Astrocyte of the cerebellum (primary cell): ENCODE measurements at places on chromosomes 11 and 22.
A peak's percentile ranks its signal among the peaks of the same experiment; 100 is the strongest.

DNA sequence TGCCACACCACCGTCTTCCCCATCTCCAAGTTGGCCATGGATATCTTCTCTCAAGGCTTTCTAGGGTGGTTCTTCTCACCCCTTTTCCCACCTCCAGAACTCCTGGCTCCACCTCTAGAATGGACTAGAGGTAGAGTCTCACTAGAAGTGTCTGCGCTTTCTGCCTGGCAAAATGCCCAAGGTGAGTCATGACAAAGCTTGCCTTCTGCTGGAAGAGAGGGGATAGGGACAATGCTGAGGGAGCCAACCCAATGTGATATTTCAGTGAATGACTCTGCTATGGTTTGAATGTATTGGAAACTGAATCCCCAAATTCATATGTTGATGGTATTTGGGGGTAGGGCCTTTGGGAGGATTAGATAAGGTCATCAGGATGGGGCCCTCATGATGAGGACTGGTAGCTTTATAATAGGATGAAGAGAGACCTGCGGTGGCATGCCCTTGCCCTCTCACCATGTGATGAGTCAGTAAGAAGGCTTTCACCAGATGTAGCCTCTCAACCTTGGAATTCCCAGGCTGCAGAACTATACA lies 4.1 kb upstream of the CD82 start:
- DNase-seq = no peak

- DNase-seq = no peak
Measured at GRCh38 chr11:130964058-130964792, 47.9 kb upstream of the SNX19 start.

GRCh38 chr11:132028380-132029240 lies 658.2 kb downstream of the NTM start:
- peak; percentile 34 for DNase-seq

DNA sequence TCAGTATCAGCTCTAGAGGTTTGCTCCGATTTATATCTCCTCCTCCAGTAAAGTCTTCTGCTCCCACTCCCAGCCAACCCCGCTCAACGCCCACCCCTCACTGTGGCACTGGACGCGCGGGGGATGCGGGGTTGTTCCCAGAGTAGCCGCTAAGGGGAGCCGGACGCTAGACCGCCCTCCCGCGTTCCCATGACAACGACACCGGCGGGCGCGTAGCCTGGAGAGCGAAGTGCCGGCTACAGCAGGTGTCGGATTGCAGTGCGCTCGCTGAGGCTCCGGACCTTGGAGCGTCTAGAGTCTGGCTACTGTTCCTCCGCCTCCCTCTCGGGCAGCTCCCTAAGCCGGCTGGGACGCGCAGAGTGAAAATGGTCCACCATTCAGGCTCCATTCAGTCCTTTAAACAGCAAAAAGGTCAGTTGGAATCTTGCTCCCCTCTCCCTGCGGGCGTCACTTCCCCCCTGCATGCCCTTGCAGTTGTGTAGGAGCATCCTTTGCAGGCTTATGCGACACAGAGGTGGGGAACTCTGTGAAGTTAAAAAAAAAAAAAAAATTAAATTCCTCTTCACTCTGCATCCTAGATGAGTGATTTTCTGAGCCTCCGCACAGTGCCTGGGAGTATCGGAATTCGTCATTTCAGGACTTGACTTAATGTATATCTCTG lies at the start of gene ANO3:
TSS of gene ANO3 (plus strand) at position 220 of the 661 bp plus-strand sequence. CDS start at position 366, 146 bp downstream.
- DNase-seq = peak; percentile 84

DNA sequence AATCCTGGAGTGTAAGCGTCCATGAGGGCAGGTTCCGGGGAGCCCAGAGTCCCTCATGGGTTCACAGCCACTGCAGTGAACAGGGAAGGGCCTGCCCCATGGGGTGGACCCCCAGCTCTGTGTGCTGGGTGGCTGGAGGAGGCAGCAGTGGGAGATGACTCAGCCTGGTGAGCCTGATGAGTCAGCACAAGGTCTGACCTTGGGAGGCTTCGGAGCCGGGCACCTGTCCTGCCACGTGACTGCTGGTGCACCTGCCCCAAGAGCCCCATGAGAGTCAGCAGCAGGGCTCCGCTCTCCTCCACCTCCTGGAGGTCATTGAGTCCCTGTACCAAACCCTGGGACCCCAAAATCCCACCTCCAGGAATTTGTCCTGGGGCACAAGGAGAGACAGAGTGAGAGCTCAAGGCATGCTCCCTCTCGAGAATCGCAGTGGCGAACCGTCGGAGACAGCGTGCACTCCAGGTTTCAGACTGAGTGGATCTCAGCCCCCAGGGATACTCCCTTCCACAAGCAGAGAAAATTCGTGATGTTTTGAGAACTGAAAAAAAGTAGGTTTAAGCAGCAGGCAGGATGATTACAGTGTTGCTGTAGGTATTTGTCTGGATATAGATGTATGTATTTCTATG lies 1221.7 kb downstream of the BRD1 start:
- DNase-seq = no peak

GRCh38 chr11:47289856-47290255 lies 19.9 kb downstream of the MADD start:
- no peak for DNase-seq

DNA sequence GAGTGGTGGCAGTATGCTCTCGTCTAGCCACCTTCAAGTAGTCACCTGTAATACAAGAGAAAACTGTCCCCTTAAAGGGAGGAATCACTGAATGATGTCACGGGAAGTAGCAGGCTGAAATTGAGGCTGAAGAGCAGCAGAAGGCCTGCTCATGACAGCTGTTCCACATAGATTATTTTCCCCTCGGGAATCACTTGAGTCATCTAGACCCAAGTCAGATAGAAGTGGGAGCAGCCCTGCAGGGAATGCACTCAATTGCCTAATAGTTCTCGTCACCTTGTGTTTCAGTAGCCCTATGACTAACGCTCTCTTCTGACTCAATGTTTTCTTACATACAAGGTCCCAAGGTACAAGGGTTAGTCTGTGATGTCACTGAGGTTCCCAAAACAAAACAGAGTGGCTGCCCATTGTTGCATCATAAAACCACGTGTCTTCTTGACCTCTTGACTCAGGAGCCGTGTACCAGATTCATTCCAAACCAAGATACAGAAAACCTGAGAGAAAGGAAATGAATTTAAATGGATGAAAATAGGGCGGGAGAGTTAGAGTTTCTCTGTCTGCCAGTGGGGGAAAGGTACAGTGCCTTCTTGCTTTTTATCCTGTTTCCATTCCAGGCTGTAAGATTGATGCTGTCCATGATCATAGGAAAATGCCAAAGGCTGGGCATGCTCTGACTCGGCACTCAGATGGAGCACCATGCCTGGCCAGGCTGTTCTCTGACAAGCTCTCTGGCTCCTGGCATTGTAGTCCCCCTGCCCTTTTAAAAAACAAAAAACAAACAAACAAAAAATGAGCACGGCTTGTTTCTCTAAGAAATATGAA lies 21.6 kb upstream of the C11orf96 start:
- peak; percentile 98 for DNase-seq

GRCh38 chr11:86244063-86244521 lies 461 bp upstream of the EED start:
- DNase-seq = peak; percentile 77

DNA sequence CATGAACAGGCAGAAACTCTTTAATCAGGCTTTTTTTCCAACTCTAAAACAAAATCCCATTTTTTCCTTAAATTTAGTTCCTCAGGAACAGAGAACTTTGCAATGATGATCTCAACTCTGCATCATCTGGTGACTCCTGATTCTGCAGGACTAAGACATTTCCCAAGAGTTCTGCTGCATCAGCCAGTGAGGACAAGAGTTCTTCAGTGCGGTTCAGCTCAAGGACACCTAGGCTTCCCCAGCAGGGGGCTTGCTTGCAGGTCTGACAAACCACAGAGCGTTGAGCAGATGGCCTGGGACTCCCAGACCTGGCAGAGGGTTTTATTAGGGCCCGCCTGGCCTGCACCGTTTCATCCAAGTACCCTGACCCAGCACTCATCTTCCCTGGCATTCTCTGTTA lies 6.4 kb downstream of the CDCA5 start:
- no peak for DNase-seq

DNA sequence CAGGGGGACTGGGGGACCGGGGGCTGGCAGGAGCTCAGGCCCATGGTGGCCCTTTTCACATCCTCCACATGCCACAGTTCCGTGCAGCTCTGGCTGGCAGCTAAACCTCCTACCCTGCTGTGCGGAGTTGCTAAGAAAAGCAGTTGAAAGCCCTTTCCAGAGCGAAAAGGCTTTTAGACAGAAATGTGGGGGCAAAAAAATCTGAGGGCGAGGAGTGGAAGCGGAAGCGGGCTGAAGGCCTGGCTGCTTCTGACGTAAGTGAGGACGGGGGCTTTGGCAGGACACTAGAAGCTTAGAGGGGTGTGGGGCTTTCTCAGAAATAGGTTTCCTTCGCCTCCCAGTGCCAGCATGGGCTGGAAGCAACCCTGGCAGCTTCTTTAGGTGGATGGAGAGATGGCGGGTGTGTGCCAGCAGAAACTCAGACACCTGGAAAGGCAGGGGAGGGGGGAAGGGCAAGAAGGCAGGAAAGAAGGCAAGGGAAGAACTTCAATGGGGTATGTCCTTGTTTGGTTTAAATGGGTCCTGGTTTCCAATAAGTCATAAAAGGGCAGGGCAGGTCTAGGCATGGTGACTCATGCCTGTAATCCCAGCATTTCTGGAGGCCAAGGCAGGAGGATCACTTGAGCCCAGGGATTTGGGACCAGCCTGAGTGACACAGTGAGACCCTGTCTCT lies 11.2 kb upstream of the DGKZ start:
- peak; percentile 11 for DNase-seq

DNA sequence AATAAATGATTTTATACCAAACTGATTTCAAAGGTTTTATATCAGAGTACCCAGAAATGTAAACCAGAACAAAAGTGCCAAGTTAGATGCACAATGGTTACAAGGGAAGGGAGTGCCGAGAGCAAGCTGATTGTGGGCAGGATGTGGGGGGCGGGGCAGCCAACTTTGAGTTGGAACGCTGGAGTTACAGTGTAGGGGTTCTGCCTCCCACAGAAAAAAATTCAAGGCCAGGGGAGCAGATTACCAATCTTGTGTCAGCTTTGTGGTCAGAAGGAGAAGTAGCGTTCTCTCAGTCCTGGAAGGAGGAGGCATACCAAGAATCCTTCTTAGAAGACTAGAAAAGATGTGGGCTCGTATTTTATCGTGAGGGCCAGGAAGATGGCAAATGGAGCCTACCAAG lies 15.9 kb upstream of the POU2AF2 start:
- no peak for DNase-seq

- no peak for DNase-seq
Measured at GRCh38 chr11:37972691-37973090, 1374.7 kb upstream of the RAG2 start.

- peak; percentile 27 for DNase-seq
Measured at GRCh38 chr22:41532908-41533825, 11.1 kb downstream of the POLR3H start.

DNA sequence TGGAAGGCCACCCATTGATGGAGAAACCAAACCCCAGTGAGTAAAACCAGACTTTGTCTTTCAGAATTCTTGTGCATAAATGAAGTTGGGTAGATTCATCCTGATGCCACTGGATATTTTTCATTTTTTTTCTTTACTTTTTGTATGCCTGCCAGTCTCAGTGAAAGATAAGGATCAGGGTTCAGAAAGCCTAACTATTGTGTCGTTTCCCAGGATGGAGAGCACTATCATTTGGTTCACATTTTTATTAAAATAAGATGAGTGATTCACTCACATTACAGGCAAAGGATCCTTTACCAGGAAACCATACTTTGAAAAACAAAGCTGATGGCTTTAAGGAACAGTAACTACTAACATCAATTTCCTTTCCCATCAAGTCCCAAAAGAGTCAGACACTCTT lies 52.0 kb downstream of the ARFGAP2 start:
- no peak for DNase-seq

GRCh38 chr11:59616396-59616982 lies 915 bp upstream of the OSBP start:
- DNase-seq = no peak
